Left hindlimb (tissue), 1 donor: ENCODE measurements at places on chromosomes 11 and 22.

GRCh38 chr11:87726506-87726905 lies 448.7 kb downstream of the RAB38 start:
- no peak for DNase-seq

- DNase-seq = peak; percentile 29
Observed at GRCh38 chr22:50236731-50237409, 8.0 kb downstream of the TUBGCP6 start.

DNA sequence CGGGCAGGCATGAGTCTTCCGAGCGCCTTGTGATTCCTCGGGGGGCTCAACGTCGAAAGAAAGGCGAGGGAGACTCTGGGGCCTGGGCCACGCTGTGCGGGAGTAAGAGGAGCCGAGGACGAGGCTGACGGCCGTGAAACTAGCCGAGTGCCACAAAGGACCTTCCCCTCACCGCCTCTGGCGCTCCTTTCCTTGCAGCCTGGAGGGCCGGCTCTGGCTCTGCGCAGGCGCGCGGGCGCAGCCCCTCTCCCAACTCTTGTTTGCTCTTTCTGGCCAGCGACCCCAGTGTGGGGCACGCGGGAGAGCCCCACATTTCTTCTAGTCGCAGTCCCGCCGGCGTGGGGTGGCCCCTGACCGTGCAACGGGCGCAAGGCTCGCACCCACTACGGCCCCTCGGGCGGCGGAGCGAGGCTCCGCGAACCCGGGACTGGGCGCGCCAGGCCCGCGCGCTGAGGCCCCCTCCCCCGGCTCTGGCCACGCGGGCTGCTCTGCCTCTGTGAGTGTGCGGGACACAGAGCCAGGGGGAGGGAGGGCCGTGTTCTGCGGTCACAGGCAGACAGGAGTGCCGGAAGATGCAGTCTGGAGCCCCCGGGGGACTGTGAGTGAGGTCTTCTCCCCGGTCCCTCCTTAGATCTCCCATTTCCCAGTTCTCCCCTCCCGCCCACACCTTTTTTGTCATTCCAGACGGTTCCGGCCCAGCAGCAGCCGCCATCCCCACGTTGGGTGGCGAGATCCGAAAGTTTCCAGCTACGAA lies 1.0 kb upstream of the TOB2 start:
- peak; percentile 87 for DNase-seq

DNA sequence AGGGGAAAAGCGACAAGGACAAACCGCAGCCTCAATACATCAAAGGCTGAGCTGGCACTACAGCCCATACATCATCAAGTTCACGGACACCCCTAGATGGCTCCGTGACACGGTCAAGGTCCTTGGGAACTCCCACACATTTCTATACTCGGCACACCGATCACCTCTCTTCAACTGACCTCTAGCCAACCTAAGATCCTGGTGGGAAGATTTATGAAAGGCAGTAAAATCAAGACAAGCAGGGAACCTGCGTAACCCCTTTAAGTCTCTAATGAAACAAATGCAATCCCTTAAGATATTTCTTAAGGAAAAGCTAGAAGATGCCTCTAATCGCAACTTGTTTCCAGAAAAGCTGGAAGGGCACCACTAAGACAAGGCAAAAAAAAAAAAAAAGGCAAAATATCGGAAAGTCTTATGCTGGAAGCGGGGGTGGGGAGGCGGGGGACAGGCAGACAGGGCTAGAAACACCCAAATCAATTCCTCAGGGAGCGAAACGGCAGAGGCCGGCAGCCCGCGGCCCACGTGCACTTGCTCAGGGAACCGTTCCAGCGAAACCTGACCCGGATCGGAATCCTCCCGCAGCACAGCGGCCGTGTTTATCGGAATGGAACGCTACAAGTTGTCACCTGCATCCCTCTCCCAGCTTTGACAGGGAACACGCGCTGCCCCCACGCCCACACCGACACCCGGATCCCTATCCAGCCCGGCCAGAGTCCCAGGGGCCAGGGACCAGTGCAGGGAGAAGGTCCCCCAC lies 1.4 kb downstream of the ARHGAP20 start:
- DNase-seq = peak; percentile 49

DNA sequence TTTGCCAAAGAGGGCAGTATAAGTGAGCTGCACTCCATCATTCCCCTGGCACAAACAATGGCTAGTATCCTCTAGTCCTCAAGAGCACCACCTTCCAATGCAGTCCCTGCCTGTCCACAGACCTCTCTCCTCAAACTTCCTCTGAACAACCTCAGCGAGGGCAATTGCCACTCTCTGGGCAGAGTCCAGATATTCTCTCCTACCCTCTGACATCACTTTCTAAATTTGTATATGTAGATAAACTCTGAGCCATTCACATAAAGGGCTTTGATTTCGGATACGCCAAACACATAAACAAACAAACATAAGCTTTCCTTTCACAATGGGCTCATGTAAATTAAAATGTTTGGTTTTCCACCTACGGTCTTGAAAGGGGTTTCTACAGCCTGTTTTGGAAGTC lies 3.0 kb upstream of the SLC43A3 start:
- DNase-seq = no peak

DNA sequence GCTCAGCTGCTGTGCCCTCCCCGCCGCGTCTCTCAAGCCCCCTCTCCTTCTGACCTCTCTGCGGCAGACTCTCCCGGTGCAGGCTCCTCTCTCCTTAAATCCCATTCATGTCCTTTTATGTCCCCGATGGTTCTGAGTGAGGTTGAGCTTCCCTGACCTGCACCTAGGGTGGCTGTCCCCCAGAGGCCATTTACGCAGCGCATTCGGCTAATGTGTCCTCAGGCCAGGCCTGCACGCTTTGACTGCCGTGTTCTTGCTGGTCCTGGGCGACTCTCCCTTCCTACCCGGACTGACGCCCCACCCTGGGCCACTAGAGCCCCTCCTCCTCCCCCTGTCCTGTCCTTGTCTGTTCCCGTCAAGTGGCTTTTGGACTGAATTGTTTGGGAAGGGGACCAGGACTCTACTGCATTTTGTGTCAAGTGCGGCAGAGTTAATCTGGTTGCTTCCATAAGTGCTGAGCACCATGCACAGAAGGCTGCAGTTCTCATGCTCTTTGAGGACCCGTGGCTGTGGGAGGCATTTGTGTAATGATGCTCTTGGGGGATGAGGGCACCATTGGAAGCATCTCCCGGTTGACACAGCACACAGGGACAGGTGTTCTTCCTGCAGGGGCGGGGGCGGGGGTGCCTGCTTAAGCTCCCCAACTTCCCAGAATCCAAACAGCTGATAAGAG lies 37.1 kb downstream of the IGHMBP2 start:
- no peak for DNase-seq
